ENCODE measurements at places on chromosomes 13 and 19.

DNA sequence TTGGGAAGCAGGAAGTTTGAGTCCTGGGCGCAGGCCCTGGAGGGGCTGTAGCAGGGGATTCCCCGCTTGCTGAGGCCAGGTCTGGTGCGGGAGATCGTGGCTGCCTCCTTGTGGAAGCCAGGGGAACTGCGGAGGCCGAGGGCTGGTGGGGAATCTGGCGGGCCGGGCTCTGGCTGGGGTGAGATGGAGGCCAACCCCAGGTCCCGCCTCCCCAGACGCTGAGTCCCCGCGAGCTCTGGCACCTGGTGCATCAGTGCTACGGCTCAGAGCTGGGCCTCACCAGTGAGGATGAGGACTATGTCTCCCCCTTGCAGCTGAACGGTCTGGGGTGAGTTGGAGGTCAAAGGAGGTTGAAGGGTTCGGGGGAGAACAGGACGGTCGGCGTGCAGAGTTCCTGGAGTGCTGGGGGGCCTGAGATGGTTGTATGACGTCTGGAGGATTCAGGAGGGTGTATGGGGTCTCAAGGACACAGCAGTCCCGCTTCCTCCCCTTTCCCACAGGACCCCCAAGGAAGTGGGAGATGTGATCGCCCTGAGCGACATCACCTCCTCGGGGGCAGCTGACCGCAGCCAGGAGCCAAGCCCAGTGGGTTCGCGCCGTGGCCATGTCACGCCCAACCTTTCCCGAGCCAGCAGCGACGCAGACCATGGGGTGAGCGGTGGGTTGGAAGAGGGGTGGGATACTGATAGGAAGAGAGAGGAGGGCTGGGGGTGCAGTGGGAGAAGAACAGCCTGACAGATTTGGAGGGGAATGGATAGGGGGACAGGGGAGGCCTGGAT, 13.1 kb downstream of the GRAMD1A start:
- peak; percentile 71 for DNase-seq

DNA sequence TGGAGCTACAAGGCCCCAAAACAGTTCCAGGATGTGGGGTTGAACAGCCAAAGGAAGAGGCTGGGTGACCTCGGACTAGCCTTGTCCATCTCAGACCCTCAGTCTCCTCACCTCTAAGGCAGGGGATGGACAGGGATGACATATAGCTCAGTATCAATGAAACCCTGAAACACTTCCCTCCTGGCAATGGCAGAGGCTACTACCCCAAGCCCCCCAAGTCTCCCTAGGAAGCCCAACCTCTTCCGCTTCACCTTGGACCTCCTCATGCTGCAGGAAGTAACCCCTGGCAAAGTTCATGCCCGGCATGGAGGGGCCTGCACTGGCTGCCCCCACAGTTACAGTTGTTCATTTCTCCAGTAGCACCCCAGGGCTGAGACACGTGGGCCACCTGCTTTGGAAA, 10.6 kb downstream of the CCDC97 start:
- no peak for DNase-seq

DNA sequence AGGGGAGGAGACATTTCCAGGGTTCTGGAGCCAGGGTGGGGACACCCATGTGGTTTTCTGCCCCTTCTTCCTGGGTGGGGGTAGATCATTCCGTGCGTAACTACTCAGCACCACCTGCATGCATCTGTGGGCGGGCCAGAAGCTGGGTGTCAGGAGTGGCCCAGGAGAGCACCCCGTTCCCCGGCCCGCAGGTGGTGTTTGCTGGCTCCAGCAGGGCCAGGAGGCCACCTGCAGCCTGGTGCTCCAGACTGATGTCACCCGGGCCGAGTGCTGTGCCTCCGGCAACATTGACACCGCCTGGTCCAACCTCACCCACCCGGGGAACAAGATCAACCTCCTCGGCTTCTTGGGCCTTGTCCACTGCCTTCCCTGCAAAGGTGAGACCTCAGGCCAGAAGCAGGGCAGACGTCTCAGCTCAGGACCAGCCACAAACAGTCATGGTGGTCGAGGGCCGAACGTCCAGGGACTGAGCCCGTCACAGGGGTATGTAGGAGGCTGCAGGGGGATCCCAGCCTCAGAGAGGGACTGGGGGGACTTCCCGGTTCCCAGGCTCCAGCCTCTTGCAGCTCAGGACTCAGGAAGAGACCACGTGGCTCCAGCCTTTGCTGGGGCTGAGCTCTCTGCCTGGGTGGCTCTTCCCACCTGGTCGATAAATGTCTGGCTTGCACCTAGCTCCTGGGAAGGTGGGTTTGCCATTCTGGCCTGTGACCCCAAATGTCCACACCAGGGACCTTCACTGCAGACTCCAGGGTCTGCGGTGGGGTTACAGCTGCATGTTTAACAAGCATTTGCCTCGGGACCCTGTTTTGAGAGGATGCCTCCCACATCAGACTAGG, 1.6 kb downstream of the FSTL3 start:
- DNase-seq: no peak

GRCh38 chr13:112058519-112058873, 8.5 kb upstream of the SOX1 start:
- DNase-seq: no peak

DNA sequence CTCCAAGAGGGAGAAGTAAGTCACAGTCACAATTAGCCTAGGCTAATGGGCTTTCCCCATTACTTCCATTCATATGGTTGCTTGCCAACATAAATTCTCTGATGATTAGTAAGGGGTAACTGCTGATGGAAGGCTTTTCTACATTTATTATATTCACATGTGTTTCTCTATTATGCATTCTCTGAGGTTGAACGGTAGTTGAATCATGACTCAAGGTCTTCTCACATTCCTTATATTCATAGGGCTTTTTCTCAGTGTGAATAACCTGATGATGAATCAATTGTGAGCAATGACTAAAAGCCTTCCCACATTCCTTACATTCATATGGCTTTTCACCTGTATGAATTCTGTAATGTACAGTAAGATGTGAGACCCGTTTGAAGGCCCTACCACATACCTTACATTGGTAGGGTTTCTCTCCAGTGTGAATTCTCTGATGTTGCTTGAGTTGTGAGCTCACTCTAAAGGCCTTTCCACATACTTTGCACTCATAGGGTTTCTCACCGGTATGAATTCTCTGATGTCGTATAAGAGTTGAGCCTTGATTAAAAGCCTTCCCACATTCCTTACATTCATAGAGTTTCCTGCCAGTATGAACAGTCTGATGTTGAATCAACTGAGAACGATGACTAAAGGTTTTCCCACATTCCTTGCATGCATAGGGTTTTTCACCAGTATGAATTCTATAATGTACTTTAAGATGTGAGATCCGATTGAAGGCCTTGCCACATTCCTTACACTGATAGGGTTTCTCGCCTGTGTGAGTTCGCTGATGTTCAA, 9.3 kb downstream of the ZNF582 start:
- DNase-seq: no peak

DNA sequence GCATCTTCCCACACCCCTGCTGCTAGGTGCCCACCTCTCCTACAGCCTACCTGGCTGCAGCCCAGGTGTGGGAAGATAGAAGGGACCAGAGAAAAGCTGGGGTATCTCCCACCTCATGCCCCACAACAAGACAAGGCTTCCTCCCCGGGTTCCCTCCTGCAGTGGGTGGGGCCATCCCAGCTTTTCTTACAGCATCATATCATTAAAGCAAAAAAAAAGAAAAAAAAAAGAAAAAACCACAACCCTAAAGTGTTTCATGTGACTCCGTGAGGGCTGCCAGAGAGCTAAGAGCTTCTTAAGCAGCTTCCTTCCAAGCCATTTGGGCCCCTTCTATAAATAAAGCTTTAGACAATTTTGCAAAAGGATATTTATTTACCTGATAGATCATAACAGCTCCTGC, 455.4 kb upstream of the TSHZ3 start:
- no peak for DNase-seq

- no peak for DNase-seq
Measured at GRCh38 chr13:51740698-51741097, 63.3 kb downstream of the DHRS12 start.

DNA sequence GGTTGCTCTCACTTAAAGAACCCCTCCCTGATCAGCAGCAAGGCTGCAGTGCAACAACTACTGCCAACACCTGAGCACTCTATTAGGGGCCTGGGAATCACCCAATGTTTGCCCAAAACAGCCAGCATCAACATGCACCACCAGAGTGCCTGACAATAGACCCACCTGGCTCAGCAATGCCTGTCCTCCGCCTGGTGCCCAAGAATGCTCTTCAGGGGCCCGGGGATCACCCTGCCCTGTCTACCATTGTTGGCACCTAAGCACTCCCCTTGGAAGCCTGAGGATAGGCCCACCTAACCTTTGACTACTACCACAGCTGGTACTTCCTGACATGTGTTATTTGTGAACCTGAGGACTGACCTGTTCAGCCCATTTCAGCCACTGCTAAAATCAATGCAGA, 1363.1 kb upstream of the PRR20A start:
- DNase-seq: no peak

DNA sequence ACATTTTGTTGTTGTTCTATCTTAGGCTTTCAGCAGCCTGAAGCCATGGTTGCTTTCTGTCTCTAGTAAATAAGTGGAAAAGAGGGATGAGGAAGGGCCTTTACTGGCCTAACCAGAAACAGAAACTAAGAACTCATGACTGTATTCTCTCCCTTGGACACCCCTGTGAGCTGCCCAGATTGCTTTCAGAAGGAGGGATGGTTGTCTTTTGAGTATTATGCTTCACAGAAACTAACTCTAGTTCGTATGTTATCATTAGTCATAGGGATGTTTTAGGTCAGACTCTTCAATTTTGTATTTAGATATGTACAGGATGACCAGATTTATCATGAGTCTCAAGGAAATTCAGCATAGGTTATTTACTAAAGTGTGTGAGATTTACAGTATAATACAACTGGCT, 17.5 kb downstream of the BORA start:
- DNase-seq: no peak

- DNase-seq: no peak
Measured at GRCh38 chr13:106177146-106177545, 358.3 kb downstream of the EFNB2 start.

DNA sequence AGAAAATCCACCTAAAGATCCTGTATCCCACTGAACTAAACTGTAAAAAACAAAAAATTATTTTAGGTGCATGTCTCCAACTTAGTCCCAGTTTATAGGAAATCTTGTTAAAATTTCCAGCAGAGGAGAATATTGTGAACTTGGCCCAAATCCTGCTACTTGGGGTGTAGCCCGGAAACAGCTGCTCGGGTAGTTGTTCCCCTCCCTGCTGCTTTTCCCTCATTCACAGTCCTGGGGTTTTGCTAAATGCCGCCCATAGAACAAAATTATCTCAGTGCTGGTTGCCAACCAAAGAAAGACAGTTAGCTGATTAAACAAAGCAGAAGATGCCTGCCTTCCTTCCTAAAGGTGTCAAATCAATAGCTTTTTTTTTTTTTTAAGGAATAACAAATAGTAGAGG, 330.5 kb upstream of the KLF12 start:
- DNase-seq: no peak

DNA sequence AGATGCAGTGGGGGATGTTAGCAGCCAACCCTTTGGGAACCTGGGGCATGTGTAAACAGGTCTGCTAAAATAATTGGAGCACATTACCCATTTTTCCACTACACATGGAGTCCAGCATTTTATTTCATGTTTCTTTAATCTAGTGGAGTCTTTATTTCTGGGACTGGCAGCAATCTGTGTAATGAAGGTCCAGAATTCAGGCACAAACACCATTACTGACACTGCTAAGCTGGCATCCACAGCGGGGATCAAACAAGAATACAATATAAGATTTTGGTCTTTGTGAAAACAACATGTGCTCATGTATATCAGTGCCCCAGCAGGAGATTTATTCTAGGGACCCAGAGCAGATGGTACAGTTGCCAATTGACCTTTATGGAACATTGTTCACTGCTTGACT, 1587.0 kb upstream of the PRR20A start:
- no peak for DNase-seq

GRCh38 chr13:94431574-94431973, 47.9 kb downstream of the DCT start:
- DNase-seq: no peak

- no peak for DNase-seq
Measured at GRCh38 chr19:35290381-35291127, 1.4 kb upstream of the MAG start.

DNA sequence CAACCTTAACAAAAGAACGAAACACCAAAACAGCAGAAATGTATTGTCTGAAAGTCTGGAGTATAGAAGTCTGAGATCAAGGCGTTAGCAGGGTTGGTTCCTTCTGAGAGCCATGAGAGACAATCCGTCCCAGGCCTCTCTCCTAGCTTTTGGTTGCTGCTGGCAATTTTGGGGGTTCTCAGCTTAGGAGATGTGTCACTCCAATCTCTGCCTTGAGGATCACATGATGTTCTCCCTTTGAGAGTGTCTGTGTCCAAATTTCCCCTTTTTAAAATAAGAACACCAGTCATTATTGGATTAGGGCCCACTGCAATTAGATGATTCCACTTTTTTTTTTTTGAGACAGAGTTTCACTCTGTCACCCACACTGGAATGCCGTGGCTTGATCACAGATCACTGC, 10.1 kb downstream of the KCNN1 start:
- no peak for DNase-seq

DNA sequence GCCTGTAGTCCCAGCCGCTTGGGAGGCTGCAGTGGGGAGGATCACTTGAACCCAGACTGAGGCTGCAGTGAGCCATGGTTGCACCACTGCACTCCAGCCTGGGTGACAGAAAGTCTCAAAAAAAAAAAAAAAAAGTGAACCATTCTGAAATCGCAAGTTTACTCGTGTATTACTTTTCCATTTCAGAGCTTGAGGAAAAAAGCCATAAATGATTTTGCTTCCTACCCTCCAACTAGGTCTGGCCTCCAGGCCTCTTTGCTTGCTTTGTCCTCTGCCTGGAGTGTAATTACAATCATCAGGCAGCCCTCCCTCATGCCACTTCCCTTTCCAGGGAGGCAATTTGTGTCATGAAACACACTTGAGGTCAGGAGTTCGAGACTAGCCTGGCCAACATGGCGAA, 8.5 kb downstream of the BLVRB start:
- no peak for DNase-seq

DNA sequence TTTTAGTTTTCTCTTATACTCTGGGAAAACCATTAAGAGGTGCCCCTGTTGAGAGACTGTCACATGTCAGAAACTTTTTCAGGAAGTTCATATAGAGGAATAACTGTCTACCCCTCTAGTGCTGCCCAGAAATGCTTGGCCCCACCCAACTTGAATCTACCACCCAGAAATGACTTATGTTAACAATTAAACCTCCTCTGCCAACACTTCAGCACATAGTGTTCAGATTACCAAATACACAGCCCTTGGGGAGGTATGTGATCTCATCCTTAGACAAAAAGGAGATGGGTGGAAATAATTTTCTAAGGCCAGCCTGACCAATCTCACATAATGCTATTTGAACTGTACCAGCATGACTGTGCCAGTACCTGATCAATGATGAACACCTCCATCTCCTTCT, 35.6 kb downstream of the CCDC169 start:
- no peak for DNase-seq

- no peak for DNase-seq
Measured at GRCh38 chr13:76667551-76667950, 218.7 kb downstream of the KCTD12 start.

- no peak for DNase-seq
Measured at GRCh38 chr13:40271271-40271885, 395.1 kb downstream of the FOXO1 start.

Measured in stimulated activated CD4-positive, alpha-beta T cell treated with anti-CD3 and anti-CD28 coated beads, TNF-alpha, amount 100 ng/mL, for 4 hours (primary cell).